ENCODE measurements at places on chromosomes 16 and 17.

GRCh38 chr17:50150354-50151040 is at the start of gene PPP1R9B:
TSS of gene PPP1R9B (minus strand) at chr17:50150677. CDS start at chr17:50150513, 164 bp downstream.
- DNase-seq = no peak

DNA sequence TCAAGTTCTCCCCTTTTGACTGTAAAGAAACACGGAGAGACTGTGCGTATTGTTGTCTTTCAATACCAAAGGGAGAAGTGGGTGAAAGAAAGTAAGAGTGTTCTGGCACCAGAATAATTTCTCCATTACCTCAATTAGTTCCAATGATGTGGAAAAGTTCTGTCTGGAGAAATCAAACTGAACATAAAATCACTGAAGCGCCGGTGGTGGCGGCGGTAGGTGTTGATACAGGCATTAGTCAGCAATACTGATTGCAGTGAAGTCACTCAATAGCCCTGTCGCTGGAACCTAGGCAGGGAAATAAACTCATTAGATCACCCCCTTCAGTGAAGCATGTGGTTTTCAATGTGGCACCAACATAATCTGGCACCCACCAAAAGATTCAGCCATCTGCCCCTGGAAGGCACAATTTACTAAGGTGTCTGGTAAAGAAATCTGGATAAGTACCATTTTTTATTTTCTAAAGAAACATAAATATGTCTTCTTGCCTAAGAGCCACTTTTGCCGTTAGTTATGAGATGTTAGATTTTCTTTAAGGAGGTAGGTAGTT is 274.2 kb upstream of the SOX9 start:
- DNase-seq = peak; percentile 37

GRCh38 chr16:85881436-85881835 is 17.5 kb upstream of the IRF8 start:
- no peak for DNase-seq

DNA sequence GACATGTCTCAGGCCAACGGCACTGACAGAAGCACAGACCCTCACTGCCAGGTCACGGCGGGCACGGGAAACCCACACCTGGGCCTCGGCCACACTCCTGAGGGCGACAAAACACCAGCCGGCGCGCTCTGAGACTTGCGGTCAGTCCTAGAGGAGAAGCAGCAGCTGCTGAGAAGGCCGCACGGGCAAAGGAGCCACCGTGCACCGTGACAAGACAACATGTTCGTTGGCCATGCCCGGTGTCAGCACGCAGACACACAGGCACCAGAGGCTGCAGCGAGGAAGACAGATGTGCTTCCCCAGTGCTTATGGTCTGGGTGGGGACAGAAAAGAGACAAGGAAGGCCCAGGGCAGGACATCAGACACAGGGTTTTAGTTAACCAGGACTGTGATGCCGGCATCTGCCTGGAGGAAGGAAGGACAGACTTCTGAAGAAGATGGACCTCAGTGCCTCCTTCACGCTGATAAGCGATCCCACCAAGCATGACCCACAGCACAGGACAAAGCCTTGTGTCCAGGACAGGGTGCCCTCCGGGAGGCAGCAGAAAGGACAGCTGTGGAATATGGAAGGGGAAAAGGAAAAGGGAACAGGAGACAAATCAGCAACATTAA is 84.0 kb downstream of the ANKRD11 start:
- no peak for DNase-seq

GRCh38 chr16:85303354-85303883 is 191.1 kb upstream of the CIBAR2 start:
- DNase-seq = peak; percentile 9

- DNase-seq = peak; percentile 46
These were observed at the start of gene TSPOAP1 for GRCh38 chr17:58328195-58329034. TSS of gene TSPOAP1 (minus strand) at chr17:58328795. CDS start at chr17:58327920, 875 bp downstream.

GRCh38 chr17:78897664-78898047 is 5.3 kb downstream of the CEP295NL start:
- DNase-seq = no peak

GRCh38 chr16:19884611-19885450 is at the start of gene GPRC5B:
TSS of gene GPRC5B (minus strand) at chr16:19884848. CDS start at chr16:19872845, 12,003 bp downstream.
- no peak for DNase-seq

DNA sequence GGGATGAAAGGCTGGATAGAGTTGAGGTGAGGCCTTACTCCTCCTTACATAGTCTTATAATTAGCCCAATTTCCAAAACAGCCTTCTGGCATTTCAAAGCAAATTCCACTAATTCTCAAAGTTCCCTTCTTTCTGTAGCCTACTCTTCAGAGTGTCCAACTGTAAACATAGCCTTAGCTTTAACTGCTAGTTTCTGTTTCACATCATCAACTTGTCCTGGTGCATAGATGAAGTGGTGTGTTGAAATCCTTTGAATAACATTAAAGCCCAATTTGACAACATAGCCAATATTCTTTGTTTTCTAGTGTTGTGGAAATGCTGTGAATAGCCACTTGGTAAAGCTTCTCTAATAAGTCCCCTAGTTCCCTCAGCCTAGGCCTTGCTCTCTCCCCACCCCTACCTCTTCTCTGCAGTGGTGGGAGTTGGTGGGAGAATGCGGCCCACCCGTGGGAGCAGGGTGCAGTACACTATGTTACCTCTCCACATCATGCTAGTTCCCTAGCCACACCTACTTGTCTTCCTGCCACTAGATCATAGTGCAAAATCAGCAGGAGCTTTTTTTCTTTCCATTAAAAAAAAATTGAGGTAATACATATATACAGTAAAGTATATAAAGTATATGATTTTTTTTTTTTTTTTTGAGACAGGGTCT is 127.0 kb upstream of the HAS3 start:
- DNase-seq = no peak

DNA sequence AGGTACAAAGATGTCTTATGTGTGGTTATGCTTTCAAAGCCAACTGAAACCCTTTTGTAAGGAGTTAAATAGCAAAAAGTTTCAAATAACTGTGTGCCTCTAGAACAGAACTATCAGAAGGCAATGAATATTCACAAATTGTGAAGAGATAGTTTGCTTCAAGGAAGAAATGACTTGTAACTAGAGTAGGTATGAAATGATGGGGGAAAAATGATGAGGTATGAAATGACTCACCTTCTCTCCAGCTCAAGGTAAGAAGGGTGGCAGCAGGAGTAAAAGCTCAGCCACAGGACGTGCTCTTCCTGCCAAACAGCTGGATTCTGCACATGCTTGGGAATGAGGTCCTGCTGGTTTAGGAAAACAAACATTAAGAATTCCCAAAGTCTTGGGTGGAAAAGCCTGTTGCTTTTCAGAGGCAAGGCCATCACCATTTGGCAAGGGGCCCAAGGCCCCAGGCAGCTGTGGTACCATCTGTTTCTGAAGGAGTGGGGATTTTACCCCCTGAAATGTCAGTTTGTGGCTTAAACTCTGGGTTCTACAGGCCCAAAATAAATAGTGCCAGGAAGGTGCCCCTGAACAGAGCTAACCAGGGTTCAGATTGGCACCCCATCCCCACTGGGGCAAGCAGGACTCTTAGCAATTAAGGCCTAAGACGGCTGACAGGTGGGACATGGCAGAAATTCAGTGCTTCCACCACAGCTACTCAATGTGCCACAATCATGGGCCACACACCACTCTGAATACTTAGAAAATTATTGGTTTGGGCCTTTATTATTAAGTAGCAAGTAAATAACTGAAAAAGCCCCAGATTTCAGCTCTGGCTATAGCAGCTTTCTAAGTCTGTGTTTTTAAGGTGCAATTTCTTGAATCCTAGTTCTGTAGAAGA is 13.3 kb downstream of the HERPUD1 start:
- no peak for DNase-seq

DNA sequence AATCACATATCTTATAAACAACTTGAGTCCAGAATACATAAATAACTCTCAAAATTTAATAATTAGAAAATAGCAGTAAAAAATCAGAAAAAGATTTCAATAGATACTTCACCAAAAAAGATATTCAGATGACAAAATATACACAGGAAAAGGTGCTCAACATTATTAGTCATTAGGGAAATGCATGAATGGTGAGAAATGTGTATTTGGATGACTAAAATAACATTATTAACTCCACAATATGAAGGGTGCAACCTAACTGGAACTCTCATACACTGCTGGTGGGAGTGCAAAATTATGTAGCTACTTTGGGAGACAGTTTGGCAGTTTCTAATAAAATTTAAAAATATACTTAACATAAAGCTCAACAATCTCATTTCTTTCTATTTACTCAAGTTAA is 262.3 kb upstream of the AXIN2 start:
- no peak for DNase-seq

DNA sequence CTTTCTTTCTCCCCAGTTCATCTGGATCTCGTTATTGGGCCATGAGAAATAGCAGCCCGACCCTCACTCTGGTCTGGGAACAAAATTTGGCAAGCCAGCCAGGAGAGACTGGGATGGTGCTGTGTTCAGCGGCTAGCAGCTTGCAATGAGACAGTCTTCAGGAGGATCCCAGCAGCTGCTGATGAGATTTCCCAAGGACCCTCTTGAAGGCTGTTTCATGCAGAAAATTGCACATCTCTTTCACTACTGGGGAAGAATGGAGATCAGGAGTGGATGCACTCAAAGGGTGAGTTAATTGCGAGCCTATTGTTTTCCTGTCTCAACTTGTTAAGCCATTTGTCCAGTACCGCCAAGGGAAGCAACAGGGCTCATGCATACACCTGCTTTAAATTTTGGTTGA is 5.5 kb upstream of the COIL start:
- DNase-seq = no peak

DNA sequence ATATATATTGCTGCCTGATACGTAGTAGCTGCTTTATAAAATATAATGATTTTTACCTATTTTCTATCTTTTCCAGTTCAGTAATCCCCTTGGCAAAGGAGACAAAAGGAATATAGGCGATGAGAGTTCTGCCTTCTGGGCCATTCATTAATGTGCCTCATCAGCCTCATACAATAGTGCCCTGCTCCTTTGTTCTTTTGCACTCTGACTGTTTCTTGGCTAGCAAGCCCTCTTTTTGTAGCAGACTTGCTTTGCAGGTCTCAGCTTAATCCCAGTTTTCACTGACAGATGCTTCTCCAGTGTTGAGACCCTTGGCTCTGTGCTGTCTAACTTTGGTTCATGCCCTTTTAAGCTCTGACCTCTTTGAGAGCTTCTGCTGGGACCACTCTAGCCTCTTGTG is 10.4 kb downstream of the HSD17B2 start:
- no peak for DNase-seq

DNA sequence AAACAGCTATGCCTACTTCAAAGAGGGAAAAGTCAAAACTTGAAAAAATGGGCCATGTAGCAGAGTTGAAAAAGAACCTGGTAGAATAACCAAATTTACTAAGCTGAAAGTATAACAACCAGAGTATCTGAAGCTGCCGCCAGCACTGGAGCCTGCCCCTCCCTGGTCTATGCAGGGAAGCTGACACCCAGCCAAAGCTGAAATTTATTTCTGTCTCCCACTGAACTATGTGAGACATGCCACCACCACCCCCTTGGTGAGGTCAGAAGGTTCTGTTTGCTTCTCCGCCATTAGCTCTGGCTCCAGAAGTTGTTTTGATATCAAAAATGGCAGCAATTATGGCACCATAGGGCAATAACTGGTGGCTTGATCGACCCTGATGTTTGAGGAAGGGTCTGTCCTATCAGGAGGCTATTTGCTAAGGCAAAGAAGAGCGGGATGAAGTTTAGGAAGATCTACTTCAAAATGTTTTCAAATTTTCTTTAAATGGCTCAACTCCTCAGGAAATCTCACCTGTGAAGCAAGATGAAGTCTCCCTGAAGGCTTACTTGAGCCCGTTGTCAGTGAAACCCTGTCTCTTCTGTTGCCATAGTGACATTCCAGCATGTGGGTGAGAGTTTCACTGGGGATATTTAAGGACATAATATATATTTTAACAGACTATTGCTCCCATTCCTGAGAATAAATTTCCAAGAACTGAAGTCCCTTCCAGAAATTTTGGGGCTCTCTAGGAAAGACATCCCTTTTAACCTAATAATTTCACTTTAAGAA is 122.0 kb downstream of the COPRS start:
- DNase-seq = no peak

- peak; percentile 61 for DNase-seq
These were observed 5.1 kb downstream of the LLGL1 start for GRCh38 chr17:18230288-18231141.

DNA sequence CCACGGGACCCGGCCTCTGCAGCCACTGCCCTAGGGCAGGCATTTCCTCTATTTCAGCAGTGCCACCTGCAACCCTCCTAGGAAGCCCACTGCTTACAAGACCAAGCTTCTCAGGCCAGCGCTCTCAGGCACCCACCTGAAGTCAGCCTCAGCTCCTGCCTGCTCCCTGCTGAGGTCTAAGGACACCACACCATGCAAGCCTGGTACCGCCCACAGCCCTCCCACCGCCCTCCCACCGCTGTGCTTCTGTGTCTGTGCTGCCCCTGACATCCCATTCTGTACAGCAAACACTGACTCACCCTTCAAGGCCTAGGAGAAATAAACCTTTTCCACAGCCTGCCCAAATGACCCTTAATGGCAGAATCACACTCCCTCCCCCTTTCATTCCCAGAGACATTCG is 6.3 kb downstream of the CLUH start:
- DNase-seq = no peak
